Lower lobe of right lung (tissue), 2 donors: ENCODE measurements at places on chromosomes 3 and 15. TPM values are rescaled to one million over a fixed set of nuclear protein-coding genes. Genes with fewer than 3 reads are reported as not detected.

Gene KBTBD8
- total RNA-seq = 5.8 TPM

Gene RTP1
- not detected for total RNA-seq

Gene SEMA5B
- 0.71 TPM for total RNA-seq

Gene CADPS
- total RNA-seq = 2.7 TPM

Gene UMPS
- 27.8 TPM for total RNA-seq

Gene UBL7
- 40.2 TPM for total RNA-seq

Gene TUSC7
- not detected for total RNA-seq

Gene PLA2G4F
- 99.0 TPM for total RNA-seq

Gene CLSTN2
- 4.5 TPM for total RNA-seq

- DNase-seq = peak; percentile 80
Observed at GRCh38 chr15:80778964-80779657, at the start of gene CEMIP. Gene CEMIP, plus strand, starts transcription at chr15:80779370. Its CDS starts 94,510 bp downstream, at chr15:80873880.

GRCh38 chr15:42728560-42728959 lies 8.4 kb downstream of the CDAN1 start:
- DNase-seq = no peak

DNA sequence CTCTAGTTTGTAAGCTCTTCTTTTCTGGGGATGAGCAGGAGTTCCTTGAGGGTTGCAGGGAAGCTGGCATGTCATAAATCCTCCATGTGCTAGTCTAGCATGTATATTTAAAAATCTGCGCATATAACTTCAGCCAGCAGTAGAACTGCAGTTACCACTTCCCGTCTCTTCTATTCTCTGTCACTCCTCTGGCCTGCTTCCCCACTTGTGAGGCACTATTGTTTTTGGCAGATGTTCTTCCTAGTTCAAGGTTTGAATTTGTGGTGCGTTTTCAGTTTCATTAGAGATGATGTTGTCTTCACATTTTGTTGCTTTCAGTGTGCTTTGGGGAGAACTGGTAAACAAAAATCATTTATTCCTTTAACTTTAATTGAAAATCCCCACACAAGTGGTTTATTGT lies 169.1 kb upstream of the ZPLD1 start:
- DNase-seq = no peak

- DNase-seq = no peak
Observed at GRCh38 chr3:134624537-134625287, 26.1 kb downstream of the KY start.

DNA sequence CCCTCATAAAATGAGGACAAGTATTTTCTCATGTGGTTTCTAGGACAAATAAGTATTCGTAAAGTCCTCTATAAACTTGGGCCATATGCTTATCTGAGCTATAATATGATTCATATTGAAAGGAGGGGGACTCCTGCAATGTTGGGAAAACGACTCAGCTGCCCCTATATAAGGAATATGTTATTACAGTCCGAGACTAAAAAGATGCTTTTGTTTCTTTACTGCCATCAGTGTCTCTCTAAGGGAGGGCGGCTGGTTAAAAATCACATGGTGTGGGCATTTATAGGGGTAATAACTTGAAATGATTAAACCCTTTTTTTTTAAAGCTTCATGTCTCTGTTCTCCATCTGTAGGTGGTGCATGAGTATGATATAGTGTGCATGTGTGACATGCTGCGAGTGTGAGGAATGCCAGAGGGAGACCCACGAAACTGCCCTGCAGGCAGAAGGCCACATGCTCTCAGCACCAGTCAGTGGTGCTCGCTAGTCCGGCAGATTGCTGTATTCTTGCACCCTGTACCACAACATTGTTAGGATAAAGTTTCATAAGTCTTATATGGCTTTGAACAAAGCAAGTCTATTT lies 256.0 kb upstream of the CTDSPL start:
- DNase-seq = no peak

DNA sequence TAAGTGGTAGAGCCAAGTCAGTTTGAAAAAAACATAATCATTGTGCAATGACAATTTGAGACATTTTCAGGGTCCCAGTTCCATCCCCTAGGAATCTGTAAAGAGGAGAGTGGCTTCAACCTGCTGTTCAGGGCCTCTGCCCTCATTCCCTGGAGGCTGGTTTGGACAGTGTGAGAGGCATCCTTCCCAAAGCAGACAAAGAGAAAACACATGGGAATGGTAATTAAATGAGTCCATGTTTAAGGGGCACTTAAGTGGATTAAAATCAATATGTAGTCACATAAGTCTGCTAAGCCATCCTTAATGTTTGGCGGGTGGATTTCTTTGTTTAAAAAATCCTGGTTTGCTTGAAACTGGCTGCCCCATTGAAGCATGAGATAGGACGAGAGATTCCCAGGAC lies 146.3 kb upstream of the CTDSPL start:
- DNase-seq = no peak

- DNase-seq = no peak
Observed at GRCh38 chr3:169278092-169278491, 385.4 kb downstream of the MECOM start.

DNA sequence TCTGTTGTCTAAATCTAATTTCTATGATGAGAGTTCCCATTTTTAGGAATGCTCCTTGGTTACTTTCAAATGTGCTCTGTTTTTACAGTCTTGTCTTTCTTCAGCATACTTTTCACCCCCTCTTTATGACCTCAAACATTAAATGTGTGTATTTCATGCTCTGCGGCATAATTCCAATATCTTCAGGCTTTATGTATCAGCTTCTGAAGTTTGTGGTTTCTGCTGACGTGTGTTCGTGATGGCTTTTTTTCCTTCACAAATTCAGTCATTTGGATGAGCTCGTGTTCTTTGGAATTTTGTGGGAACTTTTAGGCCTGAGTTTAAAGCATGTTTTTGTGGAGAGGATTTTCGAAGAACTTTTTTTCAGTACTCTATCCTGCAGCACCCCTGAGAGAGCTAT lies 97.7 kb upstream of the CHRNA7 start:
- no peak for DNase-seq

DNA sequence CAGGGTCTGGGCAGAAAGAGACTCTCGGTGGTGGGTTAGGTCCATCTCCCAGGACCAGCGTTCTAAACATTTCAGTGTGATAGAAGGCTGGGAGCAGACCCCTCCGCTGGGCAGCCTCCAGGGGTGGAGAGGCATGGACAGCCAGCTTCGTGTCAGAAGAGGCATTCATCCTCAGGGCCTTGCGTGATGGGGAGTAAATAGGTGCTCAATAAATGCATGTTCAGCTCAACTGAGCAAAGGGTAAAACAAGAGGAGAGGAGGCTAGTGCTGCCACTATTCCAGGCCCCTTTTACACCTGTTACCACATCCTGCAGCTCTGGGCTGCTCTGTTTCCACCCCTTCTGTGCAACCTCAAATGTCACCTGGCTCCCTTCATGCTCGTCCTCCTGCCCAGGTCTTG lies 49.0 kb downstream of the SEMA5B start:
- DNase-seq = no peak

GRCh38 chr15:67372543-67372942 lies 118.0 kb downstream of the IQCH start:
- DNase-seq = no peak

- no peak for DNase-seq
Observed at GRCh38 chr3:37441689-37442088, 267.3 kb upstream of the LRRFIP2 start.
